ENCODE measurements at places on chromosomes 7 and 10.
A peak's percentile ranks its signal among the peaks of the same experiment; 100 is the strongest.

- no peak for DNase-seq
- H3K4me3 ChIP-seq: no peak overlapping the region
- H3K4me1 ChIP-seq: no peaks in the 10 kb centered on the region
- no peaks in the 10 kb centered on the region for H3K27me3 ChIP-seq
- no peak overlapping the region for H3K27ac ChIP-seq
Observed at GRCh38 chr7:50321487-50322067, 17.1 kb downstream of the IKZF1 start.

GRCh38 chr7:12422554-12423320, 19.1 kb upstream of the VWDE start:
- H3K36me3 ChIP-seq: no peaks in the 10 kb centered on the region
- H3K4me3 ChIP-seq: no peak overlapping the region
- no peaks in the 10 kb centered on the region for H3K27me3 ChIP-seq
- H3K27ac ChIP-seq: no peak overlapping the region
- no peaks in the 10 kb centered on the region for H3K4me1 ChIP-seq
- no peak for DNase-seq

- peaks cover 5% of the 10 kb centered on the region for H3K4me1 ChIP-seq
- H3K27me3 ChIP-seq: no peaks in the 10 kb centered on the region
- DNase-seq: no peak
Observed at GRCh38 chr7:28626624-28627262, 214.4 kb downstream of the CREB5 start.

DNA sequence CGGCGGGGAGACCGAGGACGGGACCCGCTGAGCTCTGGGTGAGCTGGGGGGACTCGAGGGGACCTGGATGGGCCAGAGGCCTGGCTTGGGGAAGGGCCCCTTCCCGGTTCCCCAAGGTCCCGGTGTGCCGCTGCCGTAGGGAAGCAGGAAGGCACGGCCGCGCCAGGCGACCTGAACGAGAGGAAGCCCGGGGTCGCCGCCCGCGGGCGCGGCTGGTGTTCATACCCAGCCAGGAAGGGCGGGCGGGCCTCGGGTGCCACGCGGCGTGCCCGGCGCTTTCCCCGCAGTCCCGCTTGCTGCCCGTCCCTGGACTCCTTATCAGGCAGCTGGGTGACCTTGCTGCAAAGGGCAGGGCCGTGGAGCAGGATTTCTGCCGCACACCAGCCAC, 38.0 kb downstream of the ZNF777 start:
- H3K36me3 ChIP-seq: no peaks in the 10 kb centered on the region
- H3K27ac ChIP-seq: peak overlapping the region; percentile 32
- H3K27me3 ChIP-seq: no peaks in the 10 kb centered on the region

DNA sequence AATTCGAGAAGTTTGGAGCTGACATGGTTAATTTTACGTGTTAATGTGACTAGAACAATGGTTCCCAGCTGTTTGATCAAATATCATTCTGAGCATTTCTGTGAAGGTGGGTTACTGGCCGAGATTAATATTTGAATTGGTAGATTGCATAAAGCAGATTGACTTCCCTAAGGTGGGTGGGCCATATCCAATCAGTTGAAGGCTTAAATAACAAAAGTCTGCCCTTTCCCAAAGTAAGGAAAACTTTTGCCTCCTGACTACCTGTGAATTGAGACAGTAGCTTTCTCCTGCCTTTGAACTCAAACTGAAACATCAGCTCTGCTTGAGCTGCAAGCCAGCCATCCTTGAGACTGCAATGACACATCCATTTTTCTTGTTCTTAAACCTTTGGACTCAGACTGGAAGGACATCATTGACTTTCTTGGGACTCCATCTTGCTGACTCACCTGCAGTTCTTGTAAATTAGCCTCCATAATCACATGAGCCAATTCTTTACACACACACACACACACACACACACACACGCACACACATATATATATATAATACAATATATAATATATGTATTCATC, 63.1 kb upstream of the LRRTM3 start:
- H3K27ac ChIP-seq: no peak overlapping the region
- no peaks in the 10 kb centered on the region for H3K27me3 ChIP-seq
- H3K36me3 ChIP-seq: no peaks in the 10 kb centered on the region
- no peaks in the 10 kb centered on the region for H3K4me1 ChIP-seq
- no peak for DNase-seq

GRCh38 chr7:31950091-31950755, 120.0 kb downstream of the PDE1C start:
- no peak overlapping the region for H3K4me3 ChIP-seq
- no peaks in the 10 kb centered on the region for H3K4me1 ChIP-seq

DNA sequence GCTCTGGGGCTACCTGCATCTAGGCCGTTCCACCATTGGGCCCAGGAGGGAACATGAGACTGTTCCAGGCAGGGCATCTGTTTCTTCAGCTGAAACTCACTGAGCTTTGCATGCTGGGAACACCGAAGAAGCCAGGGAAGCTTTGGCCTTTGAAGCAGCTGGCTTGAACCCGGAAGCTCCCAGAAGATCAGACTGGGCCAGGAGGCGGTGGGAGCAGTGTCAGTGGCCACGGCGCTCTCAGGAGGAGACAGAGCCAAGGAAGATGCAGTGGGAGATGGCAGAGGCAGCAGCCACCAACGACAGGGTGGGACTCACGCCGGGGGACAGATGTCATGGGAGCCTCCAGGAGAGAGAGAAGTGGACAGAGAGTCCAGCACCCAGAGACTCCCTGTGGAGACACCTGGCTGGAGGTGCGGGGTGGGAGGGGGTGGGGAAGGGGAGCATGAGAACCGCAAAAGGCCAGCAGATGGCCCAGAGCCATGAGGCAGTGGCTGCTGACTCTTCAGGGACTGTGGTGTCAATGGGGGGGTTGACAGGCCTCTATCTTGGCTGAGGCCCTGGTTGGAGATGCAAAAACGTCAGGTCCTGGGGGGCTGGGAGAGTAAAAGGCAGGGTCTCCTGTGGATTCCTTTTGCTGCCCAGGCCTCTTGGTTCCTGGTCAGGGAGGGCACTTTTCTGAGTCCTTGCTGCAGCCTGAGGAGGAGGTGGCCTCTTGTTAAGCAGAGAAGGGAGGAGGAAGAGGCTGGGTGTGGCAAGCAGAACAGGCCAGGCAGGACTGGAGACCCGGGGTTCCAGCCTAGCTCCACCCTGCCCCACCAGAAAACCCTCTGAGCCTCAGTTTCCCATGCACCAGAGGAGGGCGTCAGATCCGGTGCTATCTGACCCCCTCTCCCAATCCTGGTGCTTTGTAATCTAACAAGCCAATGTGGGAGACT, 6.3 kb upstream of the AQP1 start:
- H3K27ac ChIP-seq: peak overlapping the region; percentile 77
- H3K27me3 ChIP-seq: no peaks in the 10 kb centered on the region
- no peak for DNase-seq
- no peaks in the 10 kb centered on the region for H3K36me3 ChIP-seq
- H3K4me1 ChIP-seq: peaks cover 18% of the 10 kb centered on the region
- no peak overlapping the region for H3K4me3 ChIP-seq

- no peaks in the 10 kb centered on the region for H3K27me3 ChIP-seq
- no peak overlapping the region for H3K4me3 ChIP-seq
- no peak overlapping the region for H3K27ac ChIP-seq
- peaks cover 14% of the 10 kb centered on the region for H3K4me1 ChIP-seq
- H3K36me3 ChIP-seq: no peaks in the 10 kb centered on the region
- DNase-seq: no peak
Observed at GRCh38 chr10:69897432-69897831, 95.7 kb downstream of the COL13A1 start.

GRCh38 chr10:6978187-6978627, 398.1 kb upstream of the PRKCQ start:
- no peak overlapping the region for H3K27ac ChIP-seq
- H3K27me3 ChIP-seq: no peaks in the 10 kb centered on the region
- H3K4me3 ChIP-seq: no peak overlapping the region
- no peaks in the 10 kb centered on the region for H3K36me3 ChIP-seq
- DNase-seq: no peak

- no peaks in the 10 kb centered on the region for H3K27me3 ChIP-seq
- no peak overlapping the region for H3K4me3 ChIP-seq
- no peaks in the 10 kb centered on the region for H3K36me3 ChIP-seq
- no peaks in the 10 kb centered on the region for H3K4me1 ChIP-seq
Observed at GRCh38 chr10:8462565-8462964, 408.1 kb downstream of the GATA3 start.

GRCh38 chr10:104938031-104938430, 296.9 kb downstream of the SORCS3 start:
- no peak overlapping the region for H3K27ac ChIP-seq
- H3K4me1 ChIP-seq: no peaks in the 10 kb centered on the region
- H3K27me3 ChIP-seq: no peaks in the 10 kb centered on the region
- H3K36me3 ChIP-seq: no peaks in the 10 kb centered on the region
- DNase-seq: no peak

GRCh38 chr7:98372993-98373392, 27.9 kb downstream of the BAIAP2L1 start:
- no peak for DNase-seq
- no peak overlapping the region for H3K4me3 ChIP-seq
- H3K27ac ChIP-seq: no peak overlapping the region
- H3K27me3 ChIP-seq: no peaks in the 10 kb centered on the region
- no peaks in the 10 kb centered on the region for H3K36me3 ChIP-seq

GRCh38 chr10:124173298-124173900, 80.0 kb upstream of the CHST15 start:
- H3K27ac ChIP-seq: no peak overlapping the region
- H3K4me1 ChIP-seq: no peaks in the 10 kb centered on the region

All from tibial nerve (tissue), 4 donors.